Pulmonary artery endothelial cell (primary cell): ENCODE measurements at places on chromosomes 5 and 9.

GRCh38 chr9:97276310-97276852 lies 31.1 kb upstream of the CCDC180 start:
- DNase-seq, result no peak

DNA sequence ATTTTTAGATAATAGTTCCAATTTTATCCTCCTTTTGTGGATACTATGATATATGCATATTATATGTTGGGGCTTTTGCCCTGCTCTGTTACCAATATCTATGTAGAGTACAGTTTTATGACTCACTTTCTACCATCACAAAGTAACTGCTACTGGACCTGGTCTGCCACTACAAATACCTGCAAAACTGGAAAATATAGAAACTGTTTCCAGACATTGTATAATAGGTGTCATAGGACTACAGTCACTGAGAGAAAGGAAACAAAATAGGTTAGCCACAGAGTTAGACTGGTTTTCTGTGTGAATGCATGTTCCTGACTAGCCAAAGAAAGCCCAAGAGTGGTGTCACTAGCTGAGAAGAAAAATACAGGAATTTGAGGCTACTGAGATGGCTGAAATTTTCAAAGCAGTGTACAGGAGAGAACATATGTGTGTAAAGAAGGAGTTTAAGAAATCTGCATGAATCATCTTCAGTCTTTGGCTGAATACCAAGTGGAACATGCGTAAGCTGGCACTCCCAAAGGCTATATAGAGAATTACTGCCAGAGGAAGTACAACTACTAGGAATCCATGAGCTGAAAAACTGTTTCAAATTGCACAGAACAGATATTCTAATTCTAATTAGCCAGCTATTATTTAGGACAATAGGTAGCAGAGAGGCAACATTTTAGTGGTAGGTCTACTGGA lies 29.0 kb upstream of the FAM174A start:
- DNase-seq, result peak; percentile 24

- DNase-seq, result no peak
Observed at GRCh38 chr5:69525490-69525889, 32.9 kb downstream of the OCLN start.

- DNase-seq, result no peak
Observed at GRCh38 chr9:128371630-128372117, 500 bp downstream of the URM1 start.

- no peak for DNase-seq
Observed at GRCh38 chr9:114069476-114070187, 8.5 kb downstream of the AMBP start.

- no peak for DNase-seq
Observed at GRCh38 chr5:150658121-150658520, 2.9 kb upstream of the MYOZ3 start.

DNA sequence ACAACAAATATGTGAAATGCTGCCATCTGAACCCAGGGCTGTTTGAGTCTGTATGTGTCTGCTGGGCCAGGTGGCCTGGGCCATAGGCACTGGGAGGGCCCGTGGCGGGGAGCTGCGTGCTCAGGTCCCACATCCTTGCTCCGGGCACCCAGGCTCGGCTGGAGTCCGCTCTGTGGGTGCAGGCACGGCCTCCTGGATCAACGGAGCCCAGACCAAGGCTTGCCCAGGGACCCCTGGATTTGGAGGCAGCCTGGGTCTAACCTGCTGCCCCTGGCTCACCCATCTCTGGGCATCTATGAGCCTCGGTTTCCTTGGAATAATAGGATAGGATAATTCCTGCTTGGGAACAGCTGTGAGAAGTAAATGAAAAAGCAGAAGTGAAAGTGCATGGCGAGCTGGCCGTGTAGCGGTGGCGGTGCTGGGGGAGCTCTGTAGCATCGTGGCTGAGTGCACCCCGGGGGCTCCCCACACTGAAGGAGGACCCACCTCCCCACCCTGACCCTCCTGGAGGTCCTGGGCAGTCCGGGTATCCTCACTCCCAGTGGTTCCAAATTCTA lies 1.2 kb downstream of the CDHR2 start:
- no peak for DNase-seq

- DNase-seq, result no peak
Observed at GRCh38 chr5:53011233-53011632, 22.1 kb downstream of the ITGA2 start.

GRCh38 chr9:26260238-26260637 lies 582.0 kb upstream of the TUSC1 start:
- DNase-seq, result no peak

GRCh38 chr5:38112938-38113337 lies 145.4 kb upstream of the EGFLAM start:
- DNase-seq, result no peak
